ENCODE measurements at places on chromosomes 2 and 18. TPM values are rescaled to one million over a fixed set of nuclear protein-coding genes. Genes with fewer than 3 reads are reported as not detected.

The TUBA3E gene
- not detected for total RNA-seq

The NT5C1B gene
- not detected for total RNA-seq

The NLRC4 gene
- not detected for total RNA-seq

The CFAP210 gene
- total RNA-seq: 0.17 TPM

The ABHD1 gene
- 0.16 TPM for total RNA-seq

The TMSB10 gene
- 6,308 TPM for total RNA-seq

The C2orf81 gene
- 1.4 TPM for total RNA-seq

The SERPINB4 gene
- total RNA-seq: not detected

The LRP2 gene
- total RNA-seq: not detected

The PARD3B gene
- 17.0 TPM for total RNA-seq

The HDHD2 gene
- 12.9 TPM for total RNA-seq

The INPP4A gene
- total RNA-seq: 32.4 TPM

The CYB5A gene
- total RNA-seq: 85.2 TPM

The IL1F10 gene
- not detected for total RNA-seq

The TMEM17 gene
- total RNA-seq: 1.9 TPM

The HSBP1L1 gene
- 9.1 TPM for total RNA-seq

The MSTN gene
- total RNA-seq: 0.16 TPM

The GPR39 gene
- total RNA-seq: 0.86 TPM

The IL37 gene
- not detected for total RNA-seq

The RGPD4 gene
- total RNA-seq: not detected

The SETBP1 gene
- total RNA-seq: 5.2 TPM
